Osteocyte (in vitro differentiated cells): ENCODE measurements at places on chromosomes 11 and 22. TPM values are rescaled to one million over a fixed set of nuclear protein-coding genes. Genes with fewer than 3 reads are reported as not detected.

The KCNE3 gene
- not detected in 2 replicates for total RNA-seq

The BBS1 gene
- total RNA-seq: 44.1 and 51.1 TPM in 2 replicates

The APLNR gene
- not detected in 2 replicates for total RNA-seq

The IL18 gene
- 0.59 and 0.68 TPM in 2 replicates for total RNA-seq

The NEFH gene
- total RNA-seq: 0.62 and 1.4 TPM in 2 replicates

The MTA2 gene
- total RNA-seq: 91.6 and 107 TPM in 2 replicates

DNA sequence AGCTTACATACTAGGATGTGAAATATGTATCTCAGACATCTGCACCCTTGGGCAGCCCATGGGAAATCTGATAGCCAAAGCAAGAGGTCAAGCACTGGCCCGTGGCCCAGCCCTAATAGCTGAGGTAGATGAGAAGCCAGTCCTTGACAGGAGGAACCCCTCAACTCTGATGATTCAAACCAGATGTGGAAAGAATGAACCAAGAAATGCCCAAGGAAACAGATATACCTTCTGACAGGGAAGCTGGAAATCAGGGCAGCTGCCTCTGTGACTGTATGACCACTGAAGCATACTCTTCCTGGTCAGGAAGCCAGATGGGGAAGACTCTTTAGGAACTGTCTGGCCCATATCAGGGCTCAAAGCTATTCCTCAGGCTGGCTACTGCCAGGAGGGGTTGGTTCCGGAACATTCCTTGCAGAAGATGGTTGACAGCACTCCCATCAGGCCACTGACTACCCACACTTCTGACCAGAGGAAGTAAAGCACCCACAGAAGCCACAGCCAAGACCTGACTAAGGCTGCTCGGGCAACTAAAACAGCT, 124.2 kb downstream of the SWAP70 start:
- DNase-seq: no peak

- DNase-seq: no peak
Observed at GRCh38 chr11:131136486-131136885, 220.2 kb upstream of the SNX19 start.

- no peak for DNase-seq
Observed at GRCh38 chr11:113725913-113726312, 19.8 kb upstream of the TMPRSS5 start.

GRCh38 chr11:60252213-60253108, 9.5 kb upstream of the MS4A4E start:
- no peak for DNase-seq

GRCh38 chr11:69411257-69411924, 70.1 kb upstream of the LINC01488 start:
- DNase-seq: no peak

DNA sequence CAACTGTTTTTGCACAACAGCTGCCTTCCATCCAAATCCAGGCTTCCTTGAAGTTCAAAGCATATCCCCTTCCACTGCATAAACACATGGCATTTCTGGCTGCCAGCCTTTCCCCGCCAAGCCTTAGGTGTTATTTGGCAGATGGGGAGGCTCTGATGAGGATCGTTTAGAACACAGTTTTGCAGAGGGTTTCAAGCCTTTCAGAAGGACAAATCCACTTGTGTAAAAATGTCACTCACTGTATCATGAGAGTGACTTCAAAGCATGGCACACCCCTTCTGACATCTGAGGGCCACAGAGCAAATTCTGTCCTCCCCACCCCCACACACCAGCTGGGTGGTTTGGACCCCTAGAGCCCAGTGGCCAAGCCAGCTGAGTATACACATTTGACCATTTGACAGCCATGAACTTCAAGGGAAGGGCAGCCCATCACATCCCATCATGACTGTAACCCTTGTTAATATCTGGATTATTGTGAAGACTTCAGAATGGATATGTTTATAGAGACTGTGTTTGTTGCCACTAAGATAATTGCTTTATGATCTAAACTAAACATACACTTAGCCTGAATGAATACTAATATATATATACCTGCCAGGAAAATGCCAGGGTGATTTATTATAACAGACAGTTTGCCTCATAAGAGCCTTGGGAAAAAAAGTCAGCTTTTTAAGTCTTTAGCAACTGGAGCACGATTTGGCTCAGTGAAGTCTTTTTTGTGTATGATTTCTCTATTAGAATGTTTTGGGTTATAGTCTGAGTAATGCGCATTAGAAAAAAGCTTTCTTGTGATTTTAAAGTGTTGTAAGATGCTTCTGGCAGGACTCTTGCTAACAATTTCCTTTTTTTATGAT, 31.9 kb downstream of the FBLN1 start:
- no peak for DNase-seq

DNA sequence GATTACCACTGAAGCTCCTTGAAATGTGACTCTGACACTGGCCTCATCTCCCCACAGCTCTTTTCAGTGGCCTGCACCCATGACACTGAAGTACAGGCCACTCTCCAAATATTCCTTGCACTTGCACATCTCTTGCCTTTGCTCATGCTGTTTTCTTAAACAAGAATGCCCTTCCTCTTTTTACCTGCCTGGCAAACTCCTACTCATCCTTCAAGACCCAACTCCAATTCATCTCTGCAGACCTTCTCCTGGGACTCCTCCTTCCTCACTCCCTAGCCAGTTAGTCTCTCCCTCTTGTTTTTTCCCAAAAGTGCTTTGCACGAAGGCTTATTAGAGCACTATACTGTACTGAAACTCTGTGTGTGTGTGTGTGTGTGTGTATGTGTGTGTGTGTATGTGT, 2.6 kb downstream of the KCNE3 start:
- DNase-seq: no peak

- DNase-seq: no peak
Observed at GRCh38 chr11:65897020-65897471, 3.1 kb downstream of the FOSL1 start.

DNA sequence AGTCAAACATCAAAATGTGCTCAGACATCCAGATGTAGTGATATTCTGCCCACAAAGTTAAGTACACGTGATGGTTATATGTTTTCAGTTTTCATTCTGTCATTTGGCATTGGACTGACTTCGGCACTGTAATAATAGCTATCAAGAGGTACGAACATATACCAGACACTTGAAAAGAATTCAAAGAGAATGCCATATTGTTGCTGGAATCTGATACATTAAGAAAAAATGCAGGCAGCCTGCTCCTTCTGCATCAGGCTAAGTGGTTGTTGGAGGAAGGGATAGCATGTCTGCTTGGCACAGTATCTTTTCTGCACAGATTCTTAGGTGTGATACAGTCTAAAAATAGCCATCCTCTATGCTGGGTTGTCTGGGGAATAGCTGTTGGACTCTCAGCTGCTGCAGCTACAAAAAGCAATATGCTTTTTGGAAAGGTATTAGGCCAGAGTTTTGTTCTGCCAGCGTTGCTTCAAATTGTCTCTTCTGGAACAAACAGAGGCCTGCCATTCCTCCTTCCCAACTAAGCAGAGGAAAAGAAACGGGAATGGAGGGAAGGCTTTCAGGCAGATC, 892.6 kb downstream of the TBC1D22A start:
- peak; percentile 51 for DNase-seq

DNA sequence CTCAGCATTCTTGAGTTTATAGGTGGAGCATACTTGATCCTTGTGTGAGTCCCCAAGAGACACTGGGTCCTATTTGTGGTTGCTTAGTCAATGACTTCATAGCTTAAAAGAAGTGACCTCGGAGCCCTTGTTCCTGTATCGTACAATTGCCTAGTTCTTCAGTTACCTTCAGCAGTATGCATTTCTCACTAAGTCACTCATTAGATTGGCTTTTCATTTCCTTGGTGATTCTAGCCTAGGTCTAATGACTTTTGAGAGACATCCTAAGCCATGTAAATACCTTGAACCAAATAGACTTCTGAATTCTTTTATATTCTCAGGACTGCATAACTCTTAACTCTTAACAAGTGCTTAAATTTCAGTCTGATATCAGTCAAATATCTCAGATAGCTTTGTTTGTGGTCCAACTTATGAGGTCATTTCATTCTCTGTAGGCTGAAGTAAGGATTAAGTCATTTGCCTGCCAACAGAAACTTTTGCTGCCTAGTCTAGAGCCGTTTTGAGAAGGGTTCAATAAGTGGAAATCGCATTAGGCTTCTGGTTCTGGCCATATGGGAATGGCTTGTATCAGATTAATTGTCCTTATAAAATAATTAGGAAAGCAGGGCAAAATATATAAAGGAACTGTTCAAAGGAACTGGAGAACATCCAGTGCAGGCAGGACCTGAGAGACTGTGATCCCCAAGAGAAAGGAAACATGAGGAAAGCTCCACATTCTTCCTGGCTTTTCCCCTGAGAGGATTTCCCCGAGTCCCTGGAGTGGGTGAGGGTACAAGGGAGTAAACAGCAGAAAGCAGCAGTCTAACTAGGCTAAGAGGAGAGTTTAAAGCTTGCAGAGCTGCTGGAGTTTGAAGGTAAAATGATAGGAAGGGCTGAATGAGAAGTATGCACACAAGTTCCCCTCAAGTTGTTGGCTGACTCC, 39.9 kb downstream of the TRAF6 start:
- no peak for DNase-seq

DNA sequence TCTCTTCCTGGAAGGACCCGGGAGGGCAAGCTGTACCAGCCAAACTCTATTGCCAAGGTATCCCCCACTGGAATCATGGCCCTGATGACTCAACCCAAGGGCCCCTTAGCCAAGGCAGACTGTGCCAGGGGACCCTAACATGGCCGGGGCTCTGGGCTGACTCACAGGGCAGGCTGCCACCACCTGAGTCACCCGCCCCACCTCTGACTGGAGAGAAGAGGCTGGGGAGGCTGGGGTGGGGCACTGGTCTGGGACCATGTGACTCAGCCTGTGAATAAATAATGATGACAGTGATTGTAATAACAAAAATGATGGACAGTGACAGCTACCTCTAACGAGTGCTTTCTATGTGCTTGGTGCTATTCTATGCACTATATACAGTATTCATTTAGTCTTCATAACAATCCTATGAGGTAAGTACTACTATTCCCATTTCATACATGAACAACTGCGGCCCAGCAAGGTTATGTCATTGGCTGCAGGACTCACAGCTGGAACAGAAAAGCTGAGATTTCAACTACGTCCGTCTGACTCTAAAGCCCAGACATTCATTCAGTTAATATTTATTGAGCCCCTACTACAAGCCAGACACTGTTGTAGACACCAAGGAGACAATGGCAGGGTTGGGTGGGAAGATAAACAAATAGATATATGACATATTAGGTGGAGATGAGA, 84.2 kb downstream of the FBXO7 start:
- no peak for DNase-seq

- no peak for DNase-seq
Observed at GRCh38 chr22:37295213-37295886, 13.0 kb downstream of the CYTH4 start.
